ENCODE measurements at places on chromosomes 2 and 18.

GRCh38 chr2:26187537-26188104, 14.7 kb downstream of the GAREM2 start:
- DNase-seq: no peak
- no peak overlapping the region for H3K4me3 ChIP-seq
- peaks cover 23% of the 10 kb centered on the region for H3K36me3 ChIP-seq
- no peaks in the 10 kb centered on the region for H3K4me1 ChIP-seq

DNA sequence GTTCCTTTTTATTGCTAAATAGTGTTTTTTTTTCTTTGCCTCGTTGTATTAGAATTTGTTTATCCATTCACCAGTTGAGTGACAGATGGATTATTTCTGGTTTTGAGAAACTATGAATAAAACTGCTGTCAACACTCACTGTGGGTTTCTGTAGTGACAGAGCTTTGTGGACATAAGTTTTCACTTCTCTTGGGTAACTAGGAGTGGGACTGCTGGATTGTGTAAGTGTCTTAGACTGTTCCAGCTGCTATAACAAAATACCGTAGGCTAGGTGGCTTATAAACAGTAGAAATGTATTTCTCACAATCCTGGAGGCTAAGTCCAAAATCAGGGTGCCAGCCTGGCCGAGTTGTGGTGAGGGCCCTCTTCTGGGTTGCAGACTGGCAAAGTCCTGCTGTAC, 71.9 kb downstream of the TNFRSF11A start:
- no peak overlapping the region for H3K27ac ChIP-seq
- no peaks in the 10 kb centered on the region for H3K36me3 ChIP-seq
- no peaks in the 10 kb centered on the region for H3K4me1 ChIP-seq

- no peaks in the 10 kb centered on the region for H3K4me1 ChIP-seq
- no peak for DNase-seq
- H3K4me3 ChIP-seq: no peak overlapping the region
- no peak overlapping the region for H3K27ac ChIP-seq
Observed at GRCh38 chr2:39649511-39649910, 16.2 kb upstream of the TMEM178A start.

DNA sequence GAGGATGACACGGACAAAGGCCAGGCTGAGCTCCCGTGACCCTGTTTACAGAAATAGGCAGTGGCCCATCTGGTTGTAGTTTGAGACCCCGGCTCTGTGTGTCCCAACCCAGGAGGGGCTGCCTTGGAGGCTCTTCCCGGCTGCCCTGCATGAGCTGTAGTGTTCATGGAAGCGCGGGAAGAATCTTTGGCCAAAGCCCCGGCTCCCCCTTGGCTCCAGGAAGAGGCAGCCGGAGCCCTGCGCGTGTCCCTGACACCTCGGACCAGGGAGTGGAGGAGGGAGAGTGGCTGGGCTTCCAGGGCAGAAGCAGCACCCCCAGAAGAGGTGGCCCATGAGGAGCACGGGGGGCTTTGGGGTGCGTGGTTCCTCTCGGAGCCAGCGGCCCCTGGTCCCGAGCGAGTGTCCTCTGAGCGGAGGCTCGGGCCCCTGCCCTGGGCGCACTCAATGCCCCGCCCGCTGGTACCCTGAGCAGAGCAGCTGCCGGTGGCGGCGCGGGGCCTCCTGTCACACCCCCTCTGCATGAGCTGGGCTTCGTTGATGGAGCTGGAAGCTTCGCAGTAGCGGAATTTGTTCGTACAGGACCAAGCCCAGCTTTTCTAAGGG, 21.7 kb downstream of the GPR35 start:
- no peak overlapping the region for H3K27ac ChIP-seq
- no peak overlapping the region for H3K4me3 ChIP-seq
- peak; percentile 5 for DNase-seq
- H3K27me3 ChIP-seq: peaks cover 5% of the 10 kb centered on the region
- no peaks in the 10 kb centered on the region for H3K4me1 ChIP-seq

GRCh38 chr2:24315669-24316068, 44.7 kb downstream of the ITSN2 start:
- H3K4me3 ChIP-seq: no peak overlapping the region
- no peak for DNase-seq
- no peaks in the 10 kb centered on the region for H3K27me3 ChIP-seq
- H3K36me3 ChIP-seq: no peaks in the 10 kb centered on the region
